Activated T-helper 9 cell treated with anti-CD3 and anti-CD28 coated beads, Interleukin-2, amount 50 U/mL, for 16 hours (primary cell): ENCODE measurements at places on chromosomes 4 and X.

DNA sequence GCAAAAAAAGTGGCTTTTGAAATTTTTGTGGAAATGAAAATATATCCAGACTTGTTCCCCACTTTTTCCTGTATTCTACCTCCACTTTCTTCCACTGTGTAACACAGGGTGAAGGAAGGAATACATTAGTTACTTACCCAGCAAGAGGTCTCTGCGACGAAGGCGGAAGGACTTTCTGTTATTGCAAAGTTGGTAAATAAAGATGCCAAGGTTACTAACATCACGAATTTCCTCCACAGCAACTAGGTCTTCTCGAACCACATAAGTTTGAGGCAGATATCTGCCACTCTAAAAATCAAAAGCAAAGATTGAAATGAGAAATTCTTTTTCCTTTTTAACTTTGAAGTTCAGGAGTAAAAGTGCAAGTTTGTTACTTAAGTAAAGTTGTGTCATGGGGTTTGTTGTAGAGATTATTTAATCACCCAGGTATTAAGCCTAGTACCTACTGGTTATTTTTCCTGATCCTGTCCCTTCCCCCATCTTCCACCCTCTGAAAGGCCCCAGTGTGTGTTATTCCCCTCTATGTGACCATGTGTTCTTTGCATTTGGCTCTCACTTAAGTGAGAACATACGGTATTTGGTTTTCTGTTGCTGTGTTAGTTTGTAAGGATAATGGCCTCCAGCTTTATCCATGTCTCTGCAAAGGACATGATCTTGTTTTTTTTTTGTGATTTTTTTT lies 5.8 kb downstream of the ITM2A start:
- no peak for DNase-seq

DNA sequence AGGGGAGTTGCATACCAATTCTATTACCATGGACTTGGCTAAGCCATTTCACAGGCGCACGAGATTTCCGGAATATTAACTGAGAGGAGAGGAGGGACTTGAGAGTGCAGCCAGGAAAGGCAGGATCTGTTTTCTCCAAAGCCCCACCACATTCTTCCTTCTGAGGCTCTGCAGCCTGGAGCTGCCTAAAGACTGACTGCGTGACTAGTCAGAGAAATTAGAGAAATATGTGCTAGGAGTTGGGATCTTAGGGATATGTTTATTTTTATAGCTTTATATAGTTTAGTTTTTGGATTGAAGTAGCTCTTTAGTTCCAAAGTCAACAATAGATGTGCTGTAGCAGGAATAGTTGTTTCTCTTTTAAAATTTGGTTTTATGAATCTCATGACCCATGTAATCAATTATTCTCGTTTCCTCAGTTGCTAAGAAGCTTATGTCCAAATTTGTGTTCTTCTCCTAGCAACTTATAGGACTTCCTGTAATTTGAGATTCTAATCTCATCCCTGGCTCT lies 300.1 kb upstream of the DDX53 start:
- DNase-seq: no peak

GRCh38 chr4:128942607-128943006 lies 133.1 kb downstream of the JADE1 start:
- no peak for DNase-seq

- no peak for DNase-seq
Observed at GRCh38 chr4:8242782-8243560, 26.6 kb upstream of the HTRA3 start.

GRCh38 chr4:77022560-77023179 lies 53.1 kb downstream of the CCNI start:
- no peak for DNase-seq

DNA sequence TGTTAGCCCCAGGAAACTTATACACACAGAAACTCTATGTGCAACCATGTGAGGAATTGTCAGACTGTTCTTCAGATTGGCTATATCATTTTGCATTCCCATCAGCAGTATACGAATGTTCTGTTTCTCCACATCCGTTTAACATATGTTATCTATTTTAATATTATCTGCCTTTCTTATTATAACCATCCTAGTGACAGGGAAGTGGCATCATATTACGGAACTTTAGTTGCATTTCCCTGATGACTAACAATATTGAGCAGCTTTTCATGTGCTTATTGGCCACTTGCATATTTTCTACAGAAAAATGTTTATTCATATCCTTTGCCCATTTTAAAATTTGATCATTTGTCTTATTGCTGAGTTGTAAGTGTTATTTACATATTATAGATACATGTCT lies 36.5 kb upstream of the IL15 start:
- no peak for DNase-seq

GRCh38 chr4:7476820-7477219 lies 42.1 kb upstream of the PSAPL1 start:
- no peak for DNase-seq

DNA sequence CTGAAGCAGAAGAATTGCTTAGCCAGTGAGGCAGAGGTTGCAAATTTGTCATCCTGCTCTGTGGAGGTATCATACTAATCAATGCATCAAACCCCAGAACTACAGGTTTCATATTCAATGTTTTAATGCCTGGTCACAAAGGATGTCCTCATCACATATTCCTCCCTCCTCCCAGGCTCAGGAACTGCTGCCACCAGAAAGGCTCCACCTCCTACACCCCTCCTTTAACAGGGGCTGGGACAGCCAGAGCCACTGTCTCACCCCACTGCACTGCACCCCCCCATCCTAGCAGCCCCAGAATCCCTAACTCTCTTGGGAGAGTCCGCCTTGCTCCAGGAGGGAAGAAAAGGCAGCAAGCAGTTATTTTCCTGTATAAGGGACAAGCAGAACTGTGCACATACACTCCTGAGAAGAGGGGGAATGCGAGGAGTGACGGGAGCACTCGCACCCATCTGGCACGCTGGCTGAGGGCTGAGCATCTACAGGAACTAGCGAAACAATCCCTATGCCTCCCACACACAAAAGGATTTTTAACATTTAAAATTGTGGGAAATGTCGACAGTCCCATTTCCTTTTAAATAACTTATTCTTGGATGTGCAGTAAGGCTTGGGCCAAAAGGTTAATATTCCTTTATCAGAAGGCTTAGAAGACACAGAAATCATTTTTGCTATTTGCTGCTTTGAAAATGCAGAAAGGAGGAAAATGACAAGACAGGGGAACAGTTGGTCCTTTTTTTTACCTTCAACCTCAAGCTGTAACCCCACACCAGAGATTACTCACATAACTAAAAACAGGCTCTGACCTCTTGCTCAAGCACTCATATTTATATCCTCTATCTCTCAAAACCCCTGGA lies 27.8 kb downstream of the CD99L2 start:
- no peak for DNase-seq

DNA sequence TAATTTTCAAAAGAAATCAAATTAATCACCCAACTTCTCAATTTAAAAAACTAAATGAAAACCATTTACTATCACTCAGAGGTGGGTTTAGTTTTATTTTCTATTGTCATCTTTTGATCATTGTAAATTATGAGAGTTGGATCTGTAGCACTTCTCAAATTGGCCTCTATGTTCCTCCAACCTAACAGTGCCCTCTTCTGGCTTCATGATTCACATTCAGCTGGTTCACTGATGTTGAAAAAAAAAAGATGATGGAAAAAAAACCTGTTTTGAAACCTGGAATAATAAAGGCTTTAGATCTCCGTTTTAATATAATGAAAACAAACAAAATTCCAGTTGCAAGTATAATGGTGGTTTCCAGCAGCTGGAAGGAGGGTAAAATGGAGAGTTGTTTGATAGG lies 2.4 kb upstream of the NBDY start:
- no peak for DNase-seq

DNA sequence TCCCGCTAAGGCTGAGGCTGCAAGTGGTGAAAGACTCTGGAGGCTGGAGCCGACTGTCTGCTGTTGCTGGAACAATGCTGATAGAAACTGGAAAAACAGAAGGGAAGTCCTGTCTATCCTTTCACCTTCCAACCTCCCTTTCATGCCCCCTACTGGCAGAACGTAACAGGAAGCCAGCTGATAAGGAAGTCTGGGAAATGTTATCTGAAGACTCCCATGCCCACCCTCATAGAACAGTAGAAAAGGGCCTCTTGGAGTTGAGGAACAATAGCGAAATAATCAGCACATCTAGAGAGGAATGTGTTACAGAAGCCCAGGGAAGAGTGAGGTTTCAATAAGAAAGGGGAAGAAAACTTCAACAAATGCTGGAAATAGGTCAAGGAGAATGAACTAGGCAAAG lies 117.1 kb upstream of the DKK2 start:
- no peak for DNase-seq

DNA sequence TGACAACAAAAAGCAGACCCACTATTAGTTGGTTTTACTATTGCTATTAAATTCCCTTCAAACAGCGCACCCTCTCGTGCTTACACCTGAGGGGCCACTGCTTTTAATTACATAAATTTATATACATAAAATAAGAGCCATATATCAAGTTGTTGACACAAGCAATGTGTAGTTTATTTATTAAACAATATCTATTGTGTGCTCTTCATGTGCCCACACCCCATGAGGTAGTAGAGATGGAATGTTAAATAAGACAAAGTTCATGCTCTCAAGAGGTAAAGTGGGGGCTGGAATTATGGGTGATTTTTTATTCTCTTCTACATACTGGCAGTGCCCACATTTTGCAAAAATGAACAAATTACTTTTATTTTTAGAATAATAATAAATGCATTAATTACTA lies 47.3 kb downstream of the KCNIP4 start:
- DNase-seq: no peak

DNA sequence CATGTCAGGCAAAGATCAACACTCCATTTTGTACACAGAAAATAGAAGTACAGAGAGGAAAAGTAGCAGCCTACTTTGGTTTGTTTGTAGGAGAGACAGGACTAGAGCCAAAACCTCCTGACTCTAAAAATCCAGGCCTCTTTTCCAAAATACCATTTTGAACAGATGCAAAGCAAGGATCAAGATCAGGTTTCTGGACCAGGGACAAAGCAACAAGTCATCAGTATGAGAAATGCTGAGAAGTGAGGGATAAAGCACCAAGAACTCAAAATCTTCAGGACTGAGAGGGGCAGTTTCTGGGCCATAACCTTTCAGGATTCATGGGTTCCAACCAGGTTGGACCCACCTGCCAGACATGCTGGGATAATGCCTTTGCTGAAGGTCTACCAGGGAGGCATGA lies 36.6 kb upstream of the MBTPS2 start:
- no peak for DNase-seq
